Breast epithelium (tissue), 4 donors: ENCODE measurements at places on chromosomes 4 and X.

DNA sequence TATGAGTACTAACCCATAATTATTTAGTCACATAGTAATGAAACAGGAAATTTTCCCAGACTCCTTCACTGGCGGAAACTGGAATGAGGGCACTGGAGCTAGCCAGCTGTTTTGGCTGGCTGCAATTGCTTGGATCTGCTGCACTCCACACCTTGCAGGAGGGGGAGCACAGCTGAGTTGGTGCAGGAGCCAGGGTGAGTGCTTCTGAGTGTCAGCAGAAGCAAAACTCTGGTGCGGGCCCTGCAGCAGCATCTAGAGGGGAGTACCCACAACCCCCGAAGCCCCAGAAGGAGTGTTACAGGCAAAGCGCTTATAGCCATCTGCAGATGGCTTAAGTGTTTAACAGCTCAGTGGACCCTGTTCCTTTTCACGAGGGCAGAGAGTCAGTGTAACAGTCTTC lies 96.1 kb downstream of the RPA4 start:
- DNase-seq: no peak

GRCh38 chr4:7651461-7651921 lies 216.8 kb upstream of the PSAPL1 start:
- no peak for DNase-seq

DNA sequence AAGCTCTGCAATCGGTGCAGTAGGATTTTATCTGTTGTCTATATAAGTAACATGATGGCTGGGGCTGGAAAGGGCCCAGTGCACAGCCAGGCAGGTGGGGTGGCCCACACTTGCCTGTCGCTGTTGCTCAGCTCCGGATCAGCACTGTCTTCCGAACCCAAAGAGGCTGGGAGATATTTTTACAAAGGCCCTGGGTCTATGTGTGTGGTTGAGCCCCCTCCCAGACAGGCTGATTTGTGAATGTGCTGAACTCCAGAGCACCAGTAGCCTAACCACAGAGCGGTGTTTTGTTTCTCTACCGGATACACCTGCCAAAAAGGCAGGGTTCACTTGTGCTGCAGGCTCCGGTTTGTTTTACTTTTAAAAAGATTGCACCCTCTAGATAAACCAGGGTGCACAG lies 33.5 kb upstream of the CHRNA9 start:
- DNase-seq: no peak

- DNase-seq: no peak
Measured at GRCh38 chrX:32397562-32398216, 813.7 kb downstream of the DMD start.

GRCh38 chrX:80807606-80807991 lies 2.1 kb downstream of the BRWD3 start:
- DNase-seq: no peak

- no peak for DNase-seq
Measured at GRCh38 chr4:4289597-4289940, 385 bp downstream of the LYAR start.

DNA sequence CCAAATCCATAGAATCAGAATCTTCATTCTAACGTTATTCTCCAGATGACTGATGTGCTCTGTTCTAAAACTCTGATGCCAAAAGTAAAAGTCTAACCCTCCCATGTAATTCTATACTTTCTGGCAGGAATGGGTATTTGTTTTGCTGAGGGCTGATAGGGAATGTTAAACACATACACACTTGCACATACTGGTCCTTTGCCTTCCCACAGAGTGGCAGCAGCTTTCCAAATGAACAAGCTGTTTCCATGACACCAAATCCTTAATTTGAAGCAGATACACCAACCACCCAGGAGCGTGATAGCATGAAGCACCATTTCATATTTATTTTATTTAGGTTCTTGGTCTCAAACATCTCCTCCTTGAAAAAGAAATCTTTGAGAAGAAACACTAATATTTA lies 155.5 kb upstream of the PRDX4 start:
- DNase-seq: no peak

GRCh38 chr4:82500435-82501153 lies 61.2 kb downstream of the TMEM150C start:
- no peak for DNase-seq
